ENCODE measurements at places on chromosomes 12 and 14.

- DNase-seq: no peak
Observed at GRCh38 chr12:105508096-105508495, 177.6 kb downstream of the C12orf75 start.

DNA sequence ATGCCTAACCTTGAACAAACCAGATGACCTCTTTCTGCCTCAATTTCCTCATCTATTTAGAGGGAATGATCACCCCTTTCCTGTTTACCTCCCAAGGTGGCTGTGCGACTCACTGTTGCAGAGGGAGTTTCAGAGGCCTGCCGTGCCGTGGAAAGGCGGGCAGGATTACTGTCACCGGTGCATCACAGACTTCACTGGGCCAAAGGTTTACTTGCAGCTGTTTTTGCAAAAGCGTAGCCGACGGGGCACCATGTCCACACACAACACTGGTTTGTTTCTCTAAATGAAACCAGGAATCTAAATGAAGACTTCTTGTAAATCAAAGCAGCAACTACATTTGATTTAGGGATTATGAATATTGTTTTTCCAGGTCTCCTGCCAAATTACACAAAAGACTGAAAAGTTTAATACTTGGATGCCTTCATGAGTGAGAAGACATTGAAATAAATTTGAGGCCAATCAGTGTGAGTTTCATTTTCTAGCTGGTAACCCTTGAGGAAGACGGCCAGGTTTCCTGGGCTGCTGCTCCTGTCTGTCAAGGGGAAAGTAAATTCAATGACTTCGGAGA is 696.1 kb upstream of the TMEM132C start:
- DNase-seq: no peak

DNA sequence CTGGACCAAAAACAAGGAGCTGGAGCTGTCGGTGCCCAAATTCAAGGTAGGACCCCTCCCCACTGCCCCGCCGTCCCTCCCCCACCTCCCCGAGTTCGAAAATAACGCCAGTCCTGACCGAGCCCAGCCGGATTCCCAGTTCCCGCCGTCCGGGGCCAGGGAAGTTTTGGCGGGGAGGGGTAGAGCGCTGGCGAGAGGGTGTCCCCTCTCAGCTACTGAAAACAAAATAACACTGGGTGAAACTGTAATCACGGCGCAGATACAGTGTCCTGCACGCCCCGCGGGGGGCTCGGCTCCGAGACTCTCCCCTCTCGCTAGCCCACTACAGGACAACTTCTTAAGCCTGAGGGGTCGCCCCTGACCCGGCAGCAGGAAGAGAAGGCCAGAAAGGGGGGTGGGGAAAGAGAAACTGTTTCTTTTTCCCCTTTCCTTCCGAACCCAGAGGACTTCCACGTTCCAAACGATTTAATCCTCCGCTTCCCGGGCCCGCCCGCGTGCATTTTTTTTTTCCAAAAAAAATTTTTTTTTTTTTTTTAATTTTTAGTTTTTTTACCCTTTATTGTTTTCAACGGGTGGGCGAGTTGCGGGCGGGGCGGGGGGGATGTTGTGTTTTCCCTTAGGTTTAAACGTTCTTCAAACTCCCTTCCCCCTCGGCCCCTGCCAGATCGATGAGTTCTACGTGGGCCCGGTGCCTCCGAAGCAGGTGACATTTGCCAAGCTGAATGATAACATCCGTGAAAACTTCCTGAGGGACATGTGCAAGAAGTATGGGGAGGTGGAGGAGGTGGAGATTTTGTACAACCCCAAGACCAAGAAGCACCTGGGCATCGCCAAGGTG is 1.6 kb downstream of the SETD1B start:
- no peak for DNase-seq

DNA sequence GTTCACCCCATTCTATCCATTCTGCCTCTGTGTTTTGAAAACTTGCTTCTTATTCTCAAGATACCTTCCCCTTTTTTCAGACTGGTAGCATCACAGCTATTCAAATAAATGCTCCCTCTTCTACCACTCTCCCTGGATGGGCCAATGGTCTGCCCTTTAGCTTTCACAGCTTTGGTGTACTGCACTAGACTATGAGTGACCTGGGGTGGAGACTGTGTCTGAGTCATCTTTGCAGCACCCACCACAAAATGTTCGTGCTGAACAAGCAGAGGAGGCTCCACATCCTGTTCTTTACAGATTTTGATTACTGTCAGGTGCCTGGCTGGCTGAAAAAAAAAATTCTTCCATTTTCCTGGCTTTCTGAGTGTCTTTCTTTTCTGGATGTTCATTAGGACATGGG is 1104.1 kb upstream of the TMEM132C start:
- no peak for DNase-seq

GRCh38 chr14:89855961-89856656 is 98.4 kb downstream of the EFCAB11 start:
- peak; percentile 58 for DNase-seq

GRCh38 chr14:25953532-25954139 is 644.2 kb downstream of the NOVA1 start:
- no peak for DNase-seq

GRCh38 chr12:32273712-32274111 is 125.6 kb upstream of the FGD4 start:
- no peak for DNase-seq

GRCh38 chr14:88095791-88096190 is 90.9 kb downstream of the GPR65 start:
- no peak for DNase-seq

DNA sequence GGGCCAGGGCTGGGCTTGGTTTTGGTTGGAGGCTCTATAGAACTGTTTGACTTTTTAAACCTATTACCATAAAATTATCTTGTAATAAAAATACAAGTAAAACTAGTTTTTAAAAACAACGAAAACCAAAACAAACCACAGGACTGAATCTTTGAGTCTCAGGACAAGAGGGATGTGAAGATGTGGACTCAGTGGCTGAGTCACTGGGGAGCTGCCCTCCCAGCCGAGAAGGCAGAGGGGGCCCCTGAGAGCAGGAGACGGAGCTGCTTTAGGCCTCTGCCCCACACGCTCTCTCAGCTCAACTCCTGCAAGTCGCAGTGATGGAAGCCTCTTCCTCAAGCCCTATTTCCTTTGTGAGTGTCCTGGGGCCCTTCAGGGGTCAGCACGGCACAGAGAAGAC is 59.0 kb downstream of the CDC42BPB start:
- no peak for DNase-seq

DNA sequence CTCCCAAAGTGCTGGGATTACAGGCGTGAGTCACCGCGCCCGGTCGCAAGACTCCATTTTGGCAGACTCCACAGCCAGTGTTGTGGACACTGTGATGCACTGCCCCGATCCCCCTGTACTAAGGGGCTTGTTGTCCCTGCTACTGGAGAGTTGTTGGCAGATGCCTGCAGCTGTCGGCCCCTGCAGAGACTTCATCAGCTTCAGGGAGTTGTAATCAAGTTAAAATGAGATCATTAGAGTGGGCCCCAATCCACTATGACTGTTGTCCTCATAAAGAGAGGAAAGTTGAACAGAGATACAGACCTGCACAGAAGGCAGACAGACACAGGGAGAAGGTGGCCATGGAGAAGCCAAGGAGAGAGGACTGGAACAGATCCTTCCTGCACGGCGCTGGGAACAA is 23.7 kb upstream of the TUBA1A start:
- no peak for DNase-seq

GRCh38 chr12:4472046-4472445 is 26.4 kb upstream of the FGF6 start:
- no peak for DNase-seq

DNA sequence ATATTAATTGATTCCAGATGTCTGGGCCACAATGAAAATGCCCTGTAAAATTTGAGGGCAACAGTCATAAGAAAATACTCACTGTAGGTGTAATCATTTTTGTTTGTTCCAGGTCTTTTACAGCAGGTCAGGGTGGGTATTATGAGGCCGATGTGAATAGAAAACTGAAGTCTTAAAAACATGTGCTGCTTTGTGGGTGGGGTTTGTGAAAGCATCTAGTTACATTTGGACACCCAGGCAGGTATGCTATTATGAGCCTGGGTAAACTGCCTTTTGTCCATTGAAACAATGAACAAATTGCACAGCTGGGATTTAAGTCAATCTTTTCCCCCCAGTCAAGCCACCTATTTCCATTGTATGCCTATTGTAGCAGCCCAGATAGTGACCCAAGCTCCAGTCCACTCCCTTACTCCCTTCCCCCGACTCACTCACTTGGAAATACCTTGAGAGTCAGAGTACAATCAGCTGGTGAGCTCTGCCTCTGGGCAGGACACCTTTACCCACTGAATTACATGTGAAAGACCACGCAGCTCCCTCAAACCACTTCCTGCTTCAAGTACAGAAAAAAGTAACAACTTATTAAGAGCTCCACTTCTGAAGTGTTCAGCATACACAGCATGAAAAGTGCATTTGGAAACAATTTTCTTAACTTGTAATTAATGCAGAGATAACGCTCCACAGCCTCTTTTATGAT is 1.8 kb downstream of the IGF1 start:
- no peak for DNase-seq

DNA sequence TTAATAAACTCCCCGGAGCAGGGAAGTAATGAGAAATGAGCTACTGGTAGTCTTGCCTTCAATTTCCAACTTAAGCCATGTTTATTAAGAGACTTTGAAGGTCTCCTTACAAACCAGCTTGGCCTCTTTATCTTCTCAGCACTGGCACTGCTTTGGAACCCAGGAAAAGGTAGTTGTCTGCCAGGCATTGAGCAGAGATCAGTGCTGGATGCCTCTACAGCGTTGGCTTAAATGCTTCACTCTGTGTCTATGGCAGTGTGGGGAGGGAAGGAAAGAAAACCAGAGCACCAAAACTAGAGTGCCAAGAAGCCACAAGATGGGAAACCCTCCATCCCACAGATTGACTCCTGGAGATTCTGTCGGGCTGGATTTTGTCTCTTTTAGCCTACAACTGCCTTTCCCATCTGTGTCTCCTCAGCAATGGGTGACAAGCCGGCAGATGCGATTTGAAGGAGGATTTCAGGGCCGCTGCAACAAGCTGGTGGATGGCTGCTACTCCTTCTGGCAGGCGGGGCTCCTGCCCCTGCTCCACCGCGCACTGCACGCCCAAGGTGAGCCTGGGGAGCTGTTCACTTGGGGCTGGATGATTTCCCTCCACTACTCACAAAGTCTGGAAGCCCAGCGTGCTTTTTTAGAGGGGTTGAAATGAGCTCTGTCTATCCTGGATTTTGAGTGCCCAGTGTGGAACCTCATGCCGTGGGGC is 57.3 kb downstream of the FNTB start:
- no peak for DNase-seq

- DNase-seq: no peak
Observed at GRCh38 chr12:100565987-100566545, 7.4 kb upstream of the GAS2L3 start.

GRCh38 chr12:78241446-78241845 is 410.8 kb downstream of the NAV3 start:
- no peak for DNase-seq

DNA sequence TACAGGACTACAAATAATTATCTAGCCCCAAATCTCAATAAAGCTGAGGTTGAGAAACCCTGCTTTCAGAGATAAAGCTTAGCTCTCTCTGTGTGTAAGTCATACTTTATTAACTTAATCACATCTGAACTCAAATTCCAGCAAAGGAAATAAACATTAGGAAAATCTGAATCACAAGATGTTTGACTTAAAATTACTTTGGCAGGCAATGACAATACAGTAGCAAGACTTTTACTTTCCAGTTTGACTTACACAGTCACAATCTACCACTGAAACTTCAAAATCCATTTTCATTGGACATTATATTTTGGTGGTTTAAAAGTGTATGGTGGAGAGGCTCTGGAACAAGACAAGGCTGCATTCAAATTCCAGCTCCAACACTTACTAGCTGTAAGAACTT is 11.4 kb downstream of the TMEM116 start:
- DNase-seq: no peak

- no peak for DNase-seq
Observed at GRCh38 chr12:108896336-108896735, 16.4 kb downstream of the DAO start.

- DNase-seq: no peak
Observed at GRCh38 chr14:57847096-57847495, 18.8 kb downstream of the SLC35F4 start.

DNA sequence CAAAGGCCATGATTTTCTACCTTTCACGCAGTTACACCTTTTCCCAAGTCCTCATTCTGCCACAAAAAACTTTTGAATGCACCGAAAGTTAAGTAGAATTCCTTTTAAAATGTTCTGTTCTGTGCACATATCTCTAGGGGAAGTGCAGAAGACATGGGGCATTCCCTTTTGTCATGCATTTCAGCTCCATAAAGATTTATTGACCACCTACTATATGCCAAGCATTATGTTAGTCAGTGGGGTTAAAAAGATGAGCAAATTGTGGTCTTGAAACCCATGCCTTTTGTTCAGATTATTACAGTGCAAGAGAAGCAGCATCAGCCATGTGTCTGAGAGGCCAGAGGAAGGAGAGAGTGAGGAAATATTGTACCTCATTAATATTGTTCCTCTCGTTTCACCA is 338.5 kb downstream of the RGS6 start:
- no peak for DNase-seq

GRCh38 chr12:42217656-42218055 is 20.4 kb downstream of the YAF2 start:
- no peak for DNase-seq

DNA sequence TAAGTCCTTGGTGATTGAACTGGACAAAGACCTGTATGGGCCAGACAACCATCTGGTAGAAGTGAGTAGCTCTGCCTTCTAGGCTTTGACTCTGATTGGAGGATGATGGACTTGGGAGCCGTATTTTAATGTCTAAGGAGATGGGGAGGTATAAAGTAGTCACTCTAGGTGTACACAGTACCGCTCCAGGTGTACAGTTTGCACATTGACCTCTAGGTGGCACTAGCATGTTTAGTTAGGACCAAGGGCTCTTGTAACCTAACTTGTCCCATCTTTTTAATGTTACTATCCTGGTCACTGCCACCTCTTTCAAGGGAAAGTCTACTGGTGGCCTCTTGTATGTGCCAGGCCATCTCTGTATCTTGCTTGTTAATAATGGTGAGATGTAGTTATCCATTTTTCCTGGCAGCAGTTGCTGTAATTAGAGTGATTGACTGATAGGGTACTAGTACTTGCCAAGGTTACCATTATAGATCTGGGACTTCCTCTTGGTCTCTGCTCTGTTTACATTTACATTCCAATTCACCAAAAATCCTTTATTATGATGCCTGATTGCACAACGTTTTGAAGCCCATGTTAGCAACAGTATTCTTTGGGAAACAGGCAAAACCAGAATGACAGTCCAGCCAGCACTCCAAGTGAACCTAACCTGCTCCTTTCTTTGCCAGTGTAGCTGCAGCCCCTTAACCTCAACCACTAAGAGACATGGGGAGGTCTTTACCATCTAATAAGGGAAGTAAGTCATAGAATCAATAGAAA is 3.6 kb downstream of the SMARCD1 start:
- no peak for DNase-seq

DNA sequence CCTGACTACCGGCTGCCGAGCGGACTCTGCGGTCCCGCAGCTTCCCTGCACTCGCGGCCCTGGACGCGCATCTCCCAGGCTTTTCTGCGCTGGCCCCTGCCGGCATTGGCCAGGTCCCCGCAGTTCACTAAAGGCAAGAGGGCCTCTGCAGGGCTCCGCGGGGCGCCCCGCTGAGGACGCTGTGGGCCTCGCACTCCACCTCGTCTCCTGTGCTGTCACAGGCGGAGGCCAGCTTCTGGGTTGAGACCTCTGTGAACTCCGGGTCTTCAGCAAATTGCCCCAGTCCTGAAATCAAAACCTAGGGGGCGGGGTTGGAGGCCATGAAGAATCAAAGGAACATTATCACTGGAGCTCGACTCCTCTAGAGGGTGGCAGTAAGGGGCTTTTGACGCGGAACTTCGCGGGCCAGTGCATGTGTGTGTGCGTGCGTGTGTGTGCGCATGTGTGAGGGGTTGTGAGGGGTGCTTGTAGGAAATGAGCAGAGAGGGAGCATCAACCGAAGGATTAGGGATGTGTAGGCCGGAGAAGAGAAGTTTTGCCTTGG is 68.5 kb upstream of the CAPRIN2 start:
- no peak for DNase-seq

Measured in AG04449 (cell line).